ENCODE measurements at places on chromosomes 13 and 19. TPM values are rescaled to one million over a fixed set of nuclear protein-coding genes. Genes with fewer than 3 reads are reported as not detected.

The TBXA2R gene
- not detected for total RNA-seq

The SIGLEC8 gene
- not detected for total RNA-seq

The CPB2 gene
- total RNA-seq = not detected

- DNase-seq = no peak
Measured at GRCh38 chr19:36775768-36776167, 3.2 kb upstream of the ZNF850 start.

GRCh38 chr19:1999856-2000515 lies 15.5 kb downstream of the BTBD2 start:
- DNase-seq = no peak

GRCh38 chr13:46595885-46596275 lies 42.9 kb downstream of the LRCH1 start:
- DNase-seq = no peak

- DNase-seq = no peak
Measured at GRCh38 chr19:17156947-17157302, 58.2 kb upstream of the USE1 start.

DNA sequence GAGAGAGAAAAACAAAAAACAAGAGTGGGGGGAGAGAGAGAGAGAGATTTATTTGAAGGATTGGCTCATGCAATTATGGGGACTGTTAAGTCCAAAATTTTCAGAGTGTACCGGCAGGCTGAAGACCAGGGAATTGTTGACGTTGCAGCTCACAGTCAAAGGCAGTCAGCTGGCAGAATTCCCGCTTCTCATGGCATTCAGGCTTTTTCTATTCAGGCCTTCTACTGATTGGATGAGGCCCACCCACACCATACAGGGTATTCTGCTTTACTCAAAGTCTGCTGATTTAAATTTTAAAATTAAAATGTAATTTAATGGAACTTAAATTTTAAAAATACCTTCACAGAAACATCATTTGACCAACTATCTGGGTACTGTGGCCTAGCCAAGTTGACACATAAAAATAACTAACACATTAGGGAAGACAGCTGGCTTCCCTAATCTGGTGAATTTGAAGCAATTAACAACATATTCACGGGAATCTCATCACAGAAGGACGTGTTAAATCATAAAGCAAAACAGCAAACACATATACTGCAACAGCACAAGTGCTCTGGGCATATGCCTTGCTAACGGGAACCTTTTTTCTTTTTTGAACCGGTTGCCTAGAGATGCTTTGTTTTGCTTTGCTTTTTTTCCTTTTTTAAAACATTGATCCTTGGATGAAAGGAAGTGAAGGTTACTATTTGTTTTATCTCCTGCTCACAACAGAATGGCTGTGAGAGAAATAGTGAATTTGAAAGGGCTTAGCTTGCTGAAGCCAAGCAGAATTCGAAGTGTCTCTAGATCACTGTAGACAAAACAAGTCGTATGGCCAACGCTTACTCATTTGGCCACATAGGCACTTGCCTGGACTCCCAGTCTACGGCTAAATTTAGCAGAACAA lies 505.1 kb downstream of the IRS2 start:
- no peak for DNase-seq

Measured in Caki2 (cell line).